Activated CD4-positive, CD25-positive, alpha-beta regulatory T cell (primary cell): ENCODE measurements at places on chromosomes 3 and 15.

GRCh38 chr3:124843047-124843446 lies 44.1 kb downstream of the ITGB5 start:
- no peak for DNase-seq

GRCh38 chr3:138089091-138089490 lies 26.3 kb downstream of the DZIP1L start:
- no peak for DNase-seq

- DNase-seq: no peak
Measured at GRCh38 chr3:156483002-156483401, 71.9 kb downstream of the SSR3 start.

DNA sequence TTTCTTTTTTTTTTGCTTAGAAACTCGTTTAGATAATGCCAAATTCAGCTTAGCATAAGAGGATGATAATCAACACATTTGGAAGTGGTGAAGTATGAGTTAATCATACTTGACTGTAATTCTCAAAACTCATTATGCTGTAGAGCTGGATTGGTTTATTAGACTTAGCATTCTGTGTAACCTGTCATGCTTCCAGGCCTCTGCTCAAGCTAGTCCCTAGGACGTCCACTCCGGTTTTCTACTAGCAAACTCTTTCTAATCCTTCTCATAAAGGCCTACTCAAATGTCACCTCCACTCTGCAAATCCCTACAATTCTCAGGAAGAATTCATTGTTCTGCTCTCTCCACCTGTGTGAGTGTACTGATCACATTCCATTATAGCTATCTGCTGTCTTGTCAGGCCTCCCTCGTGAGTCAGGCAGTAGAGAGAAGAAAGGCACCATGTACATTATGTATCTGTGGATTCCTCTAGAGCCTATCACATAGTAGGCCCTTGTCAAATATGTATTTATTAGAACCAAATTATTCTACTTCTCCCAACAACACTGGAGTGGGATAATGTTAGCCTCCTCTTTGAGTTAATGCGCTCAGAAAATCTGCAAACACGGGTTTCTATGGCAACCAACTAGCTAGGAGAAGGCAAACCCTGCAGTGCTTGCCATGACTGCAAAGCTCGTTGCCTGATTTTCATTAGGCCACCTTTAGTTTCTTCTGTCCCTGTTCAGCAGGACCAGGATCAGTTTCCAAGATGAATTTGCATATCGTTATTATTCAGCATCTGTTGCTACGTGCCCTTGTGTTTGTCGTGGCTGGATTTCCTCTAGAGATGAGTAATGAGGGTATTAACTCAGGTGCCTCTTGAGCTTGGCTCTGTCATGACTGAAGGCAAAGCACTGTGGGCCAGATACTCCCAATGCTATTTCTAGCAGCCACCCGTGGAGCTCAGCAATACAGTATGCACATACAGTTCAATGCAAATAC lies 30.7 kb downstream of the ATP13A5 start:
- DNase-seq: no peak

DNA sequence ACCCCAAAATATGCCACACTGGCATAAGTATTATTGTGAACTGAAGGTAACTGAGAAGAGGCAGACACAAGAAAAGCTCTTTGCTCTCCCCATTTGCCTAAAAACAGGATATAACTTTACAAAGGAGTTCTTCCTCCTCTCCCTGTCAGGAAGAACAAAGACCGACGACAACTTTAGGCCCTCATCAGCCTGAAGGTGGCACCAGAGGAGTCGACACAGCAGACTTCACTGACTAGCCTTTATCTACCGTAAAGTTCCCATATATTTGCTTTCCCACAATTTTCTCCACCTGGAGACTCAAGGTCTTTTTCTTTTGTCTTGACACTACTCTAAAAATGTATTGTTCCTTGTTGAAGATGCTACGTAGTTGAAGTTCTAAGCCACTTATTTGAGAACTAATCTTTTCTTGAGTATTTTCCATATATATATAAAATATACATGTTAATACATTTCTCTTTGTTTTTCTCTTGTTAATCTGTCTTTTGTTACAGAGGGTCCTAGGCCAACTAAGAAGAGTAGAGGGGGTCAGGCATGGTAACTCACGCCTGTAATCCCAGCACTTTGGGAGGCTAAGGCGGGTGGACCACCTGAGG lies 16.2 kb upstream of the XIRP1 start:
- DNase-seq: no peak

- DNase-seq: no peak
Measured at GRCh38 chr3:190019844-190020243, 100.9 kb downstream of the P3H2 start.

DNA sequence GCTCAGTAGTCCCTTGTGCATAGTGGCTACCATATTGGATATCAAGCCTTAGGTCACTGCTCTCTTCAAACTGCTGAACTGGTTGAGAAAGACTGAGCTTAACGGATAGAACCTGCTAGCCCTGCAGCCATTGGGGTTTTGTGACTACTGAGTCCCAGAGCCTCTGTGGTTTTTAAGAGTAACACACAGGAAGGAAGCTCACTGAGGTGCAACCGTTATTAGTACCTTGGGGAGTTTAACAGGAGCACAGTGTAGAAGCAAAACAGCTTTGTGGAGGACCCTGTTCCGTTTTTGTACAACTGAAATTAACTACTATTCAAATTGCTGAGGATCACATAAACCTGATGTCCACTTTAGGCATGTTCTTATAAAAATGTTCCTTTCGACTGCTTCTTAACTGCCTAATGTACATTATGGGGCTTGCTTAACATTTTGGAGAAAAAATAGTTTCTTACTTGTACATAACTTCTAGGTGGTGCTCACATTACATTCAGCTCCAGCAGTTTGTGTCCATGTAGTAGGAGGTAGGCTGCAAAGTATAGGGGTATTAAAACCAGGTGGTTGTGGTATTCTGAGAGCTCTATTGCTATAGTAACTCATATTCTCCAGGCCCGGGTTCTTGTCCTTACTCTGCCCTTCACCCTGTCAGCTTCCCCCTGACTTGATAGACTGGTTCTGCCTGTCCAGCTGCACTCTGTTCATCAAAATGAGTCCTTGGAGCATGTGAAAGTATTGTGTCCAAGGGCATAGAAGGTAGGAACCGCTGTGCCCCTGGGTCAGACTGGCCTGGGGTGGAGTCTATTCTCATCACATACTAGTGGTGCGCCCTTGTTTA lies 17.3 kb downstream of the PXK start:
- no peak for DNase-seq

- no peak for DNase-seq
Measured at GRCh38 chr3:129703913-129704312, 97.4 kb upstream of the PLXND1 start.

DNA sequence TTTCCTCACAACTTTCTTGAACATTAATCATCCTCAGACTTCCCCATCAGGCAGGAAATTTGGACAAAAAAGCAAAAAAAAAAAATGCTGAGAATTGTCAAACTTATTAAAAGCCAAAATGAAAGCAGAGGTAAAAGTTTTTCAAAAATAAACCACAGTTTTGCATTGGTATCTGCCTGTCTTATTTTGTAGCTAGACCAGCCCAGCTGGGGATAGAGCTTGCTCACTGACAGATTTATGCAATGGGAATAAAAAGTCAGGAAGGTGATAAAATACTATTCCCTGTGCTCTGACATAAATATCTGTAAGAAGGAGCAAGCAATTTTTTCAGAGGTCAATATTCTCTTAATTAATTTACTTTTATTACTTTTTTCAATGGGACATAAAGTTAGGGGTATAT lies 1006.7 kb upstream of the ALCAM start:
- DNase-seq: no peak

DNA sequence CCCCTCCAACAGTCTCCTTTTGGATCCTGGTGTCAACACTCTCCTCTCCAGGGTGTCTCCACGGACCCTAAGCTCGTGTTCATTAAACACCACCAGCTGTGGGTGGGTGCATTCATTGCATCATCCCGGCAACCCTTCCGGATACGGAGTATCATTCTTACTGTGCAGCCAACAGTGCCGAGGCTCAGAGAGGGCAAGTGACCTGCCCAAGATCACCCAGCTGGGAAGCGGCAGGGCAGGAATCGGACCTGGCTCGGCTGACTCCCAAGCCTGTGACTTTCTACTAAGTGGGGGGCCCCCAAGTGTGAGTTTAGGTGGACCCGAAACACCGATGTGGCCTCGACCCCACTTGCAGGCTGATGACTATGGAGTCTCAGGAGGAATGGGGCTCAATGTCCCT lies 20.4 kb downstream of the H1-8 start:
- no peak for DNase-seq

- no peak for DNase-seq
Measured at GRCh38 chr15:28986108-28986507, 100.3 kb downstream of the APBA2 start.

- DNase-seq: no peak
Measured at GRCh38 chr15:83108266-83109219, 1.1 kb downstream of the TM6SF1 start.

GRCh38 chr3:195010551-195011100 lies 260.3 kb downstream of the XXYLT1 start:
- DNase-seq: no peak

DNA sequence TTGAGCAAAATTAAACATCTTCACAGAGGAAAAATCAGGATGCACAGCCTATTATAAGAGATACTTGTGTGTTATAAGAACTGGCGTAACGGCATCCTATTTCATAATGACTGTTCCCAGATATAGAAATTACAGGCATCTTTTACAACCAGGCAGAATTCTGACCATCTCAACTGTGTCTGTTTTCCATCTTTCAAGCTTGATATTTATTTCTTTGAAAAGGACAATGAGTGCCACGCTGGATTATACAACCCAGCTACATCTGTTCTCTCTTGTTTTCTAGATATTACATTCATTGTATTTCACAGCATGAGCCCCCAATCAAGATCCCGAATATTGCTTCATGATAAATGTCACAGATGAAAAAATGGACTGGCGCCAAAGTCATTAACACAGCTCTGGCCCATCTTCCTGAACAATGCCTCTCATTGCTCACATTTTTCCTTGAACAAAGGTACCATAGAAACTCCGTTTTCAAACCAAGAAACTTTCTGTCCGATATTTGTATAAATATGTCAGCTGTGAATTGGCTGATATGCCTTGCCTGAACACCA lies 420.6 kb downstream of the TBL1XR1 start:
- no peak for DNase-seq

DNA sequence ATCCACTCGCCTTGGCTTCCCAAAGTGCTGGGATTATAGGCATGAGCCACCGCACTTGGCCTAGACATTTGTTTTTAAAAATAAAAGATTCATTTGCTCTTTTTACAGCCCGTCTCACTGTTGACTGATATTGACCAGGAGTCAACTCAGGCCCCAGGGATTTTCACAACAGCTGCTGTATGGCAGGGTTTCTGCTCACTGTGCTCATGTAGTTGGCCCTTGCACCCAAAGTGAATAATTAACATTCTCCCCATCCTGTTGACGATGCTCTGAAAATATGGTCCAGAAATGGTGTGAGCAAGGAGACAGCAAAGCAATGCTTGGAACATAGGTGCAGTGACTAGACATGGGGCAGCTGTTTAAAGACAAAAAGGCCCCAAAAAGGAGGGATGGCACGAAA lies 2.9 kb upstream of the CCR5 start:
- no peak for DNase-seq

DNA sequence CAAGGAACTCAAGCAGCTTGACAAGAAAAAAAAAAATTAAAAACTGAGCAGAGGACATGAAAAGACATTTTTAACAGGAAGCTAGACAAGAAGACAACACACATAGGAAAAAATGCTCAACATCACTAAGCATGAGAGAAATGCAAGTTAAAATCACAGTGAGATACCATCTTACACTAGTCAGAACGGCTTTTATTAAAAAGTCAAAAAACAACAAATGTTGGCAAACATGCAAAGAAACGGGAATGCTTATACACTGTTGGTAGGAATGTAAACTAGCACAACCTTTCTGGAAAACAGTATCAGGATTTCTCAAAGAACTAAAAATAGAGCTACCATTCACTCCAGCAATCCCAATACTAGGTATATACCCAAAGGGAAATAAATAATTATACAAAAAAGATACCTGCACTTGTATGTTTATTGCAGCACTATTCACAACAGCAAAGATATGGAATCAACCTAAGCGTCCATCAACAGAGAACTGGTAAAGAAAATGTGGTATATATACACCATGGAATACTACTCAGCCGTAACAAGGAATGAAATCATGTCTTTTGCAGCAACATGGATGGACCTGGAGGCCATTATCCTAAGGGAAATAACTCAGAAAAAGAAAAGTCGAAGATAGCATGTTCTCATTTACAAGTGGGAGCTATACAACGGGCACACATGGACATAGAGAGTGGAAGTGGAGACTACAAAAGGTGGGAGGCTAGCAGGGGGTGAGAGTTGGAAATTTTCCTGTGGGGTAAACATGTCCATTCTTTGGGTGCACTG lies 5.2 kb downstream of the GOLIM4 start:
- no peak for DNase-seq

GRCh38 chr3:124787476-124788195 lies 57.4 kb downstream of the UMPS start:
- no peak for DNase-seq

DNA sequence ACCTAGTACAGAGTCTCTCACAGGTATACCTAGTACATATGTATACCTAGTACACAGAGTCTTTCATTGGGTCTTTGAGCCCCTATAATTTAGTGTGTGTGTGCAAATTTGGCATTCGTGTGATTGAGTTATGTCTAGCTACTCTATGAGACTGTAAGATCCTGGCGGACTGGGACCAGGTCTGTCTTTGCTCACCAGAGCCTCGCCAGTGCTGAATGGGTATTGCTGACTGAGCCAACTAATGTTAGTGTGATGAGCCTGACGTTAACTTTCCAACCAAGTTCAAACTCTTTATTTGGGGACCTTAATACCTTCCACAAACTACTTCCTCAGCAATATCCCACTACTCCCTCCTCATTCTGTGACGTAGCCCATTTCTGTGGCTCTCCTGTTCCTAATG lies 35.6 kb downstream of the SETMAR start:
- DNase-seq: no peak

- DNase-seq: no peak
Measured at GRCh38 chr15:71448688-71449114, 333.4 kb downstream of the THSD4 start.

- no peak for DNase-seq
Measured at GRCh38 chr3:138497851-138498250, 63.4 kb downstream of the ESYT3 start.

DNA sequence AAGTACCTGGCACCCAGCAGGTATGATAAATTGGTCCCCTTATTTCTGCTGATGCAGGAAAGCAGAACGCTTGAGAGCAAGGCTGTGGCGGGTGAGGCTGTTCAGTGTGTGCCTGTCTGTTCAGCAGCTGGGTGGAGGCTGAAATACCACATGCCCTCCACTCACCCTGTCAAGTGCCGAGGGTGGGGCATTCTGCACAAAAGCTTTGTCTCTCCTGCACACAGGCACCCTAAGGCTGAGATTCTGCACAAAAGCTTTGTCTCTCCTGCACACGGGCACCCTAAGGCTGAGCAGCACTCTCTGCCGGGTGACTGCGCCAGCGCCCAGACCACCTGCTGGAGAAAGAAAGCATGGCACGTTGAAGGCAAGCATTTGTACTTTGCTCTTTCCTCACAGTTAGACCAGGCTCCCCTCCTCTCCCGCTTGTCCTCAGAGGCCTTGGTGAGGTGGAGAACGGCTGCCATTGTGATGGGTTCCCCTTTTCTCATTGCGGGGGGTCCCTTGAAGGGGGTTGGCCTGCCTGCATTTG lies 97.5 kb downstream of the BDH1 start:
- no peak for DNase-seq
